Iris pigment epithelial cell (primary cell): ENCODE measurements at places on chromosomes 1 and 21.

- DNase-seq, result no peak
Observed at GRCh38 chr1:19007491-19008441, 51.3 kb upstream of the IFFO2 start.

- no peak for DNase-seq
Observed at GRCh38 chr1:180041582-180041981, 87.0 kb downstream of the CEP350 start.

DNA sequence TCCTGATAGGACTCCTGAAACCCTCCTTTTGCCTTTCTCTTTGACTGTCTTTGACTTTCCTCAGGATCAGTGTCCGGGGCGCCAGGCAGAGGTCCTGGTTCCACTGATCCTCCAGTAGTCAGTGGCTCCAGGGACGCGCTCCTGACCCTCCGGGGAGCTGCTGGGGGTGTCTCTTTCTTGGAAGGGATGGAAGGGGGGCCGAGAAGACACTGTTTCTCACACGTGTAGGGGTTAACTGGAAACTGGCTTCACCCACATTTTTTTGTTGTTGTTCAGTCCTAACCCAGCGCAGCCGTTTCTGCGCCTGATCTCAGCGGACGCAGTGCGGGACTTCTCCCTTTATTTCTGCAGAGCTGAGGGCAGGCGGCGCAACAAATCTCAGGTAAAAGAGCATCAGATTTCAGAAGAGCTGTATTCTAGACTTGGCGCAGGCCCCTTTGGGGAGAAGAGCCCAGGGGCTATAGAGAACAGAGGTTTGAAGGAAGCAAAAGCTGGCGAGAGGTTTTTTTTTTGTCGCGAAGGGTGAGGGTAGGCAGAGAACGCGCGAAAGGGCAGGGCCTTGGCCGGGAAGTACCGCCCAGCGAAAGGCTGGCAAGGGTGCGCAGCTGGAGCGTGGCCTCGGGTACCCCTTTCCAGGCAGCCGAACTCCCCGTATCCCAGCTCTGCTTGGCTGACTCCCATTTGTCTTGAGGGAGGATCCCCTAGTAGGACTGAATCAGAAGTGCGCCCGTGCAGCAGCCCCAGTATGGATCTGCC, 4.3 kb upstream of the LHX9 start:
- DNase-seq, result no peak

- no peak for DNase-seq
Observed at GRCh38 chr1:5708346-5709245, 283.6 kb downstream of the NPHP4 start.

GRCh38 chr1:245748646-245749045, 593.9 kb downstream of the KIF26B start:
- no peak for DNase-seq

DNA sequence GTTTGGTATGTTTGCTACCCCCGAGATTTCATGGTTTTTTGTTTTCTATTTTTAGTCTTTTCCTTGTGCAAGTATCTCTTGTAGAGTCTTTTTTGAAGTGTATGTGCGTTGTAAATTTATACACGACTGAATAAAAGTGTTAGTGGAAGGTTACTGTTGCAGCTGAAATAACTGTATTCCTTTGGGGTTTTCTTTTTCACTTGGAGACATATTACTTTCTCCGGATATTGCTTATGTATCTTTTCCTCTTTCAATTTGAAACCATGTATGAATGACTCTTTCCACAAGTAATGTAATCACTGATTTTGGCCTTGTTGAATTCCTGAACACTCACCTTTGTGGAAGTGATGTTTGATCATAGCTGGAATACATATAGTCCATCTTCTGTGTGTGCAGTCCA, 956 bp downstream of the URB2 start:
- no peak for DNase-seq

GRCh38 chr1:27358928-27359313, 7.8 kb downstream of the MAP3K6 start:
- DNase-seq, result no peak

- no peak for DNase-seq
Observed at GRCh38 chr1:155166471-155167165, 6.5 kb downstream of the KRTCAP2 start.

DNA sequence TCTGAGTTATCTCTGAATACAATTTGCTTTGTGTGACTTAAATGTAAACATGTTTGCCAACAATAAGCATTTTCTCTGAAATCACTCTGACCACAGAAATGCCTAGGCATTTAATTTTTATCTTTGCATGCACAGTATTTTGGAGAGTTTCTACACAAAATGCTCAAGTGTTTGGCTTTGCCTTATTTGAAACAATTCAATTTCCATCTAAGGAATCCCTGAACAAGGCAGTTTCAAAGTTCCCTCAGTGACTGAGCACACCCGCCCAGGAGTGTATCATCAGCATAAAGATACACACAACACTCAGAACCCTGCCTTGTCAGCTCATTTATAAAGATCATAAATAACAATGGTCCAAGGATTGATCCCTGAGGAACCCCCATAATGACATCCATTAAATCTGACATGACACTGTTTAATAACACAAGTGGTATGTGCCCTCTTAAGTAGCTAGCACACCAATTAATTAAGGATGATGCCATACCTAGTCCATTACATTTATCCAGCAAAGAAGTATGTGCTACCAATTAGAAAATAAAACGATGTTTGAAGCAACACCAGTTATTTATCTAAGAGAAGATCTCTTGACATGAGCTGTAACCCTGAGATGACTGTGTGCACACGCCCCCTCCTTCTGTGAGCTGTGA, 585.8 kb downstream of the ADGRL2 start:
- no peak for DNase-seq

DNA sequence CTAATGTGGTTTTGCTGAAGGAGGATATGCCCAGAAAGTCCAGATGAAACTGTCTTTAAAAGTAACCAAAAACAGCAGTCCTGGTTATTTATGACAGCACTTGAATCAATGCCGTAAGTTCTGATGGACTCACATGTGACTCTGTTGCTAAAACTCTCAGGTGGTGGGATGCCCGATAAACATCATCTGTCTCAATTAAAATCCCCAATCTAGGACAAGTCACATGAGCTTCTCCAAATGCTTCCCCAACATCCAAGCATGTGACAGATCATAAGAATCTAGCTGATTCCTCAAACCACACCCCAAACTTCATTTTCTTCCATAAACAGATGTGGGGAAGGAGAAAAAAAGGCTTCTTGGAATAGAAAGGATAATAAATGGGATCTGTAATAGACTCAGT, 786 bp upstream of the CTSK start:
- no peak for DNase-seq

GRCh38 chr1:24501371-24502064, 1.1 kb upstream of the RCAN3 start:
- peak; percentile 51 for DNase-seq

DNA sequence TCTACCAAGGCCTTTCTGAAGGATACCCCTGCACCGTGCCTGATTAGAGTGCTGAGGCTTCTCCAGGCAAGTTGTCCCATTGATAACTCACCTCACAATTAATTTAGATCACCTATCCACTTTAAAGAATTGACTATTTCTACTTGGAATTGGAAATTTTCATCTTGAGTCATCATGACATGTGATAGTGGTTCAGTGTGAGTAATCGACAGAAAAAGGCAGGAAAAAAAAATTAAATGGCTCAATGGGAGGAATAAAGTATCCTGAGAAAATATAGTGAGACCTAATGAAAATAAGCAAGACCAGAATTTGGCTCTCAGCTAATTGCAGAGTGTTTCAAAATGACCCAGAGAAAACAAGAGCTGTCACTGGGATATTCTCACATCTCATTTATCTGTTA, 222.4 kb upstream of the C8B start:
- no peak for DNase-seq

- DNase-seq, result no peak
Observed at GRCh38 chr1:111906111-111906510, 83.4 kb downstream of the KCND3 start.

- peak; percentile 85 for DNase-seq
Observed at GRCh38 chr1:201745023-201745422, 83.9 kb upstream of the IPO9 start.

- no peak for DNase-seq
Observed at GRCh38 chr1:180927348-180927747, 14.7 kb downstream of the KIAA1614 start.

- peak; percentile 81 for DNase-seq
Observed at GRCh38 chr1:61081686-61082310, 563 bp upstream of the NFIA start.

DNA sequence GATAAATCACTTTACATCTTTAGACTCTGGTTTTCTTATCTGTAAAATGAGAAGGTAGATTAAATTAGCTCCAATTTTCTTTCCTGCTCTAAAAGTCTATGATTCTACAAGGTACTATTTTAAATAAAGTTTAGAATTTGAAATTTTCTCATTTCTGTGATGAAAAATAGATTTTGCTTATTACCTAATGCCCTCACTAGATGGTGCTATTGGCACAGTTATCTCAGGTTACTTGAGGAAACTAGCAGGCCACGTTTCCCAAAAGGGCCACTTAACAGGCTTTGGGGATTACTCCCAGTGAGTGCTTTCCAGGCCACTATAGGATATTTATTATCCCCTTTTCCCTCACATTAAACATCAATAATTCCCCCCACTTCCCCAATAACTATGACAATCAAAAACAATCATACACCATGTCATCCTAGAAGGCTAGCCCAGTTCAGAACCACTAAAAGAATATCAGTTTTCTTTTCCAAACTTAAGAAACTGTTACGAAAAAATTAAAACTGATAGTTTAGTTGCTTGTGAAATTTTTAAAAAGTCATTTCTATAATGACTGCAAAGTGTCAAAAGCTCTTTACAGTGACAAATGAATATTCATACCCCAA, 30.6 kb downstream of the OMA1 start:
- peak; percentile 71 for DNase-seq

DNA sequence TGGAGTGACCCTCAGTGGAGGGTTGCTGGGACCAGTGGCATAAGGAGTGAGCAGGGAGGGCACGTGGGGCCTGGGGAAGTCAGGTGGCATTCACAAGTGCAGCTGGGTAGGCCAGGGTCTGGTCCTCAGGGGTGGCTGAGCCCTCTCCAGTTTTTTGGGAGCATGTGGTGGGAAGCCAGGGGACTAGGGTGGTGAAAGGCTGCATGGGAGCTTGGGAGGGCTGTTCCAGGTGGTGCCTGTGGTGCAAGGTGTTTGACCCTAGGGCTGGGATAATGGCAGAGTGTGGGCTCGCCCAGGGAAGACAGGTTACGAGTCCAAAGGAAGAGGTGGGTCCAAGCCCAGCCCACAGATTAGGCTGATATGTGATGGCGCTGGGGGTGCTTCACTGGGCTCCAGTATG, 30.5 kb downstream of the MAN1C1 start:
- DNase-seq, result no peak

- peak; percentile 59 for DNase-seq
Observed at GRCh38 chr1:98674075-98674781, 12.7 kb downstream of the SNX7 start.

DNA sequence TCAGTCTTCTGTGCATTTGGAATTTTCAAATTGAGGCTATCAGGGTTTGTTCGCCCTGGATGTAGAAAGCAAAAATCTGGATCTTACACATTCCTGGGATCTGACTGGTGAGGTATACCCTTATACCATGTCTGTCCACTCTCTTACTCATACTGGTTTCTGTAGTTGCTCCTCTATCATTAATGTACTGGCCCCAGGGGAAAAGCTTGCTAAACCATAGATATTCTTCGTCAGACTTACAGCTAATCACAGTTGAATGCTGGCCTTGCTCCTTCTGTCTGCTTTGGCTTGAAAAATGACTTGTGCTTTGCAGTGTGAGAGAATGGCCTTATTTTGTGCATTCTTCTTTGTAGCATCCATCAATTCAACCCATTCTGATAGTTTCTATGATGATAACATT, 30.5 kb downstream of the TBCE start:
- peak; percentile 78 for DNase-seq

- no peak for DNase-seq
Observed at GRCh38 chr1:147630447-147630846, 39.9 kb downstream of the ACP6 start.

DNA sequence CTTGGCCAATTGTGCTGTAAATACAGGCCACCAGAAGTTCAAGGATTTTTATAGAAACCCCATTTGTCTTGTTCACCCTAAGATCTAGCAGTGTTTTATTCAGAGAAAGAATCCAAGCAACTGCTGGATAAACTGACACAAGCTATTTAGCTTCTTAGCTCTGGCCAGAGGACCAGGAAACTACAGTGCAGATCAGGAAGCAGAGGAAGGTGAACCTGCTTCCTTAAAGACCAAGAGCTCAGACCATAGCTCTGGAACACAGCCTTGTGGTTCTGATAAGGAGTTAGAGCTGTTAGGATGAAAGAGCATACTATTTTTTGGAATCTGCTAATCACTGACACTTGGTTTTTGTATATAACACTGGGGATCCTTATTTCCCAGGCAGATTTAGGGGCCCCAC, 5.2 kb upstream of the CCDC17 start:
- DNase-seq, result no peak

DNA sequence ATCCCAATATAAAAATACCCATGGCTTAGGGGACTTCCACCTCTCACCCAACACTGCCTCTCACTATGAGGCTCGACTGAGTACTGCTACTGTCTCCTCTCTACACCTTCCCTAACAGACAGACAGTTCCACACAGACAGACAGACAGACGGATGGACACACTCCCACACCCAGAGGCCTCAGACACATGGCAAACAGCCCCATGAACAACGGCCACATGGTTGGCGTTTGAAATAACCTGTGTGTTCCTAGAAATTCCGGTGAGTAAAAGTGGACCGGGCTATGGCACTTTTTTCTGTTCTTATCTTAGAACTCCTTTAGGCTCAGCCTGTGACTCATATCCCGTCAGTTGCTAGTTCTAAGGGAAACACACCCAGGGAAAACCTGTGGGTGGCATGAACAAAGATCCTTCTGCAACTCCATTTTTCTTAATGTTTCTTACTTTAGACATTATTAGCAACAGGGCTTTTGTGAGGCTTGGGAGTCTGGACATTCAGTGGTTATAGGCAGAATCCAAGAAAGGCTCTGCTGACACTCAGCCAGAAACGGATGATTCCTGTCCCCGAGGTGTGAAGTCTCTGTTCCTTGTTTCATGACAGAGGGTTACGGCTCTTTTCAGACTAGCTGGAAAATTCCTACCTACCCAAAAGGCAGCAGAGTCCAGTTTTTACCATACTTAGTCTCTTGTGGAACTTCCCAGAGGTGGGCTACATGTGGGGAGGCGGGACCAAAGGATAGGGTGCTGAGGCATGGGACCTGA, 90.5 kb upstream of the TLR5 start:
- peak; percentile 76 for DNase-seq

GRCh38 chr1:38570657-38570975, 289.0 kb downstream of the RRAGC start:
- no peak for DNase-seq

DNA sequence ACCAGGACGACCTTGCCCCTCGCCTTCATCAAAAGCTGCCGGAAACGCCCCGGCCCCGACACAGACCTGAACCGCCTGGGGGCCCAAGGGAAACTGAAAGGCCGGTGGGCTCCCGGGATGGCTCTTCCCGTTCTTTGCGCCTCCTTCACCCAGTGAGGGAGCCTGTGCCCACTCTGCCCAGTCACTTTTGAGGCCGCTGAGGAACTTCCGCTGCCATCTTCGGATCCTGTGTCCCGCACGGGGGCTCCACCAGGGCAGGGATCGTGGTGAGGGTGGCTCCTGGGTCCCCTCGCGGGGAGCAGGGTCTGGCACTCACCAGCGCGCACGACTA, 104.0 kb downstream of the PPIAL4G start:
- no peak for DNase-seq

GRCh38 chr1:246878551-246878950, 53.2 kb downstream of the AHCTF1 start:
- no peak for DNase-seq

- DNase-seq, result no peak
Observed at GRCh38 chr1:81757398-81758020, 43.2 kb upstream of the ADGRL2 start.
